T-cell (primary cell): ENCODE measurements at places on chromosomes 6 and 20.
A peak's percentile ranks its signal among the peaks of the same experiment; 100 is the strongest.

- no peak for DNase-seq
- no peaks in the 10 kb centered on the region for H3K36me3 ChIP-seq
- H3K4me3 ChIP-seq, result peak overlapping the region; percentile 71
- peak overlapping the region; percentile 89 for H3K27ac ChIP-seq
Observed at GRCh38 chr6:26271668-26272024, 93.4 kb upstream of the BTN3A2 start.

DNA sequence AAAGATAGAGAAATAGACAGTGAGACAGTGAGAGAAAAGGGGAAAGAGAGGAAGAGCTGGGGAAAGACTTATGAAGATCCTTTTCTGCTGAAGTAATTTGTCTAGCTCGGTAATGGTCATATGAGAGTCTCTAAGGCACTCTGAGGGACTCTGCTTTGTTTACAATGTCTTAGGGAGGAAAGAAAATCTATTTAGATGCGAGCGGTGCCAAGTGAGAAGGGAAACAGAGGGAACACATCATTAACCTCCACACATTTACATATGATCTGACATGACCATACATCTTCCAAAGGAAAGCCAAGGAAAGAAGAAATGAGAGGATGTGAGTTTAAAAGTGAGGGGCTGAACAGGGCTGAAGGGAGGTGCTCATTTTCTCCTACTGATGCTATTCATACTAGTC lies 862.3 kb upstream of the CITED2 start:
- H3K27me3 ChIP-seq, result no peaks in the 10 kb centered on the region
- H3K27ac ChIP-seq, result no peak overlapping the region
- H3K36me3 ChIP-seq, result no peaks in the 10 kb centered on the region
- DNase-seq, result no peak
- H3K4me3 ChIP-seq, result no peak overlapping the region

DNA sequence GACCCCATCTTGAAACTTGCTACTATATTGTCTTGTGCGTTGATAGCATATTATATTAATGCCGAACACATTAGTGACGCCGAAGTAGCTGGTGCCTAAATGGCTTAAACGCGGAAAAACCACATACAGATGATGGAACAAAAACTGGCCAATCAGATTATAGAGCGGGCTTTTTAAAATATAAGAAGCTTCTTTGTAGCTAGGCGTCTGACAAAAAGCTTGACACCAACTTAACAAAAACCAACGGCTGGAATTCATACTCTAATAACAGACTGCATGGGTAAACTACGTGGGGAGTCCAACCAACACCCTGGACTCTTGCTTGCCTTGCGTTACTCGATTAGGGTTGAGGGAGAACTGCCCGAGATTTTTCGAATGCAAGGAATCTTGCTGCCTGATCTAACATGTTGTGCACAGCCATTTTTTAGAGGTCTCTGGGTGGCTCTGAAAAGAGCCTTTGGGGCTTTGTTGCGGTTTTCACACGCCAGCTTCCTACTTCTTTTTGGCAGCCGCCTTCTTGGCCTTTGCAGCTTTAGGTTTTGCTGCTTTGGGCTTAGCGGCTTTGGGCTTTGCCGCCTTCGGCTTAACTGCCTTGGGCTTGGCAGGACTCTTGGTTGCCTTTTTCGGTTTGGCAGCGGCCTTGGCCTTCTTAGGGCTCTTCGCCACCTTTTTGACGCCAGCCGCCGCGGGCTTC lies 45.7 kb downstream of the OR2B2 start:
- peak; percentile 27 for DNase-seq
- H3K27me3 ChIP-seq, result no peaks in the 10 kb centered on the region
- H3K4me1 ChIP-seq, result peaks cover 15% of the 10 kb centered on the region
- no peaks in the 10 kb centered on the region for H3K36me3 ChIP-seq
- H3K4me3 ChIP-seq, result peak overlapping the region; percentile 76
- H3K27ac ChIP-seq, result peak overlapping the region; percentile 78

DNA sequence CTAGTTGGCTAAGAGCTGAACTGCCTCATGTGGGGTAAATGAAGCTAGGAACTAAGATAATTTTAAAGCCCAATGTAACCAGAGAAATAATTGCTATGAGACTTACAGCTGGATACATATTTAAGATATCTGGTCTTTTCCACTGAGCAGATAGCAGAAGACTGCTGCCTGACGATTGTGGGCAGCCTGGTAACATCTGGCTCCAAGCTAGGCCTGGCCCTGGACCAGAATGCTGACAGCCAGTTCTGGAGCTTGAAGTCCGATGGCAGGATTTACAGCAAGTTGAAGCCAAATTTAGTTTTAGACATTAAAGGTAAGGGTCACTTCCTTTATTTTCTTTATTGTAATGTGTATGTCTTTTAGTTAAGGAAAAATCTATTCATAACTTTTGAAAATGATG lies 65.7 kb downstream of the RTN4IP1 start:
- no peak for DNase-seq
- no peaks in the 10 kb centered on the region for H3K4me1 ChIP-seq
- H3K27me3 ChIP-seq, result no peaks in the 10 kb centered on the region
- no peak overlapping the region for H3K27ac ChIP-seq

GRCh38 chr6:101776919-101777350 lies 383.4 kb downstream of the GRIK2 start:
- H3K27ac ChIP-seq, result no peak overlapping the region
- H3K27me3 ChIP-seq, result no peaks in the 10 kb centered on the region
- no peaks in the 10 kb centered on the region for H3K4me1 ChIP-seq
- H3K36me3 ChIP-seq, result no peaks in the 10 kb centered on the region

DNA sequence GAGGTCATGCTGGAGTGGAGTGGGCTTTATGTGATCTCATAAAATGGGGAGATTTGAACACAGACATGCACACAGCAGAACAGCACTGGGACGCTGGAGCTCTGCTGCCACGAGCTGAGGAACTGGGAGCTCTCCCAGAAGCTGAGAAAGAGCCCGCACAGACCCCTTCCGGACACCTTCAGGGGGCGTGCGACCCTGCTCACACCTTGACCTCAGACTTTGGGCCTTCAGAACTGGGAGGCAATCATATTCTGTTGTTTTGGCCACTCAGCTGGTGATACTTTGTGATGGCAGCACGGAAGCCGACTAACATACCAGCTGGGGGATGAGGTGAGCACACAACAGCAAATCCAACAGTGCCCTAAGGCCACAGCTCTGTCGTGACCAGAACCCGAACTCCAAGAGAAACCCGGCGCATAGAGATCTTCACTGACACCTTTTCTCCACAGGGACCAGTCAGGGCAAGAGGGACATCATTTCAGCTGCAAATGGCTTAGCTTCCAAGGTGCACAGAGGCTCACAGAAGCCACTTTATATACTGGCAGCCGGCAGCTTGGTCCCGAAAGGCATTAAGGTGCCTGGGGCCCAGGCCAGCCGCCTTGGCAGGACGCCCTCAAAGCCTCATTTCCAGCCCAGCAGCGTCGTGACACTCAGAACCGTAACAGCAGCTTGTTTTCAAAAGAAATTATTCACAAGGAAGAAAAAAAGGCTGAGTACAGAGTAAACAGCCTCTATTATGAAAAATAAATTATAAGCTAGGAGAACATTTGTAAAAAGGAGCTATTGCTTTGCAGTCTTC lies 89.3 kb downstream of the RNASET2 start:
- H3K4me1 ChIP-seq, result peaks cover 12% of the 10 kb centered on the region
- no peak overlapping the region for H3K27ac ChIP-seq
- no peaks in the 10 kb centered on the region for H3K27me3 ChIP-seq
- H3K36me3 ChIP-seq, result no peaks in the 10 kb centered on the region
- DNase-seq, result no peak

- no peak overlapping the region for H3K4me3 ChIP-seq
- no peak overlapping the region for H3K27ac ChIP-seq
- DNase-seq, result no peak
- H3K4me1 ChIP-seq, result peaks cover 10% of the 10 kb centered on the region
- H3K27me3 ChIP-seq, result peaks cover 2% of the 10 kb centered on the region
Observed at GRCh38 chr6:106446983-106447382, 86.5 kb downstream of the CRYBG1 start.

DNA sequence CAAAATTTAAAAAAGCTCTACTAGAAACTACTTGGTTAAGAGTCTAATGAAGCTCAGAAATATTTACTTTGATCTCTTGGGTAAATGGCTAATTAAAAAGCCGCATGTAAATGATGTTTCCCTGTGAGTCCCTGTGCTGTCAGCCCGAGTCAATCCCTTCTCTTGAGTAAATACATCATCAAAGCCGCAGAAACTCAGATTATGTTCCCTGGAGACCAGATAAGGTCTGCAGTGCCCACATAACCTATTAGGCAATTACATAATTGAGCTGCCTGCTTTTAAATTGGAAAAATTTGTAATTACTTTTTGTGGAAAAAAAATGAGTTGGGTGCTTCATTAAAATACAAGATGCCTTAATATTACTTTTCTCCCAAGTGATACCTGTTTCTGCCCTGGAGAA lies 83.1 kb downstream of the KIZ start:
- no peak overlapping the region for H3K27ac ChIP-seq
- no peak overlapping the region for H3K4me3 ChIP-seq
- no peaks in the 10 kb centered on the region for H3K4me1 ChIP-seq
- peaks cover 2% of the 10 kb centered on the region for H3K36me3 ChIP-seq
- no peak for DNase-seq

DNA sequence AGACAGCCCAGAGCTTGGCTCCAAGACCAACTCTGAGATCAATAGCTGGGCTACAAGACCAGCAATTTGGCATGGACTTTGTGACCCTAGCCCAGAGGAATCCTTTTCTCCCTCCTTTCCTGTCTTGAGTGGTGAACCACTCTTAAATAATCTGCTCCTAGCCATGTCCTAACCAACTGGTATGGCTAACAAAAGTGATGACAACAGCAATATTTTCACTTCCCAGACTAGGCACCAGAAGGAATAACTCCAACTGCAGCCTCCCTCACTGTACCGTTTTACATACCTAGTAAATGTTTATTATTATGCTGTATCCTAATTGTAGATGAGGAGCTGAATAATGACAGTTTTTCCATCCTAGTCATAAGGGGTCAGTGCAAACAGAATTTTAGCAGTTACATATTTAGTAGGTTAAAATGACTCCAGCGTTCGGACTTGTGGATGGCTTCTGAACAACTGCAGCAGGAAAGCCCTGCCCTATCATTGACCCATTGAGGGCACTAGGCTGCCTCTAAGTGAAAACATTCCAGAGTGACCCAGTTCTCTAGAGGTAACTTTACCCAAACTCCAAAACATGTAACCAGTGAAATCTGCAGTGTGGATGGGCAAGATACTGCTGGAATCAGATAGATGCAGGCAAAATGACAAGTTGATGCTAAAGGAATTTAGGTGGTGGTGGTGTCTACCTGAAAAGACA lies 77.1 kb downstream of the SH3BGRL2 start:
- H3K27me3 ChIP-seq, result no peaks in the 10 kb centered on the region
- no peak for DNase-seq
- no peak overlapping the region for H3K4me3 ChIP-seq
- no peaks in the 10 kb centered on the region for H3K4me1 ChIP-seq
- H3K27ac ChIP-seq, result no peak overlapping the region

GRCh38 chr20:38173237-38174156 lies 8.4 kb upstream of the TGM2 start:
- peaks cover 15% of the 10 kb centered on the region for H3K27me3 ChIP-seq
- no peak overlapping the region for H3K27ac ChIP-seq
- H3K4me1 ChIP-seq, result no peaks in the 10 kb centered on the region
- DNase-seq, result no peak

- H3K4me1 ChIP-seq, result peaks cover 9% of the 10 kb centered on the region
- no peak overlapping the region for H3K27ac ChIP-seq
- no peak for DNase-seq
- H3K36me3 ChIP-seq, result no peaks in the 10 kb centered on the region
Observed at GRCh38 chr6:157025437-157025836, 248.3 kb downstream of the ARID1B start.

DNA sequence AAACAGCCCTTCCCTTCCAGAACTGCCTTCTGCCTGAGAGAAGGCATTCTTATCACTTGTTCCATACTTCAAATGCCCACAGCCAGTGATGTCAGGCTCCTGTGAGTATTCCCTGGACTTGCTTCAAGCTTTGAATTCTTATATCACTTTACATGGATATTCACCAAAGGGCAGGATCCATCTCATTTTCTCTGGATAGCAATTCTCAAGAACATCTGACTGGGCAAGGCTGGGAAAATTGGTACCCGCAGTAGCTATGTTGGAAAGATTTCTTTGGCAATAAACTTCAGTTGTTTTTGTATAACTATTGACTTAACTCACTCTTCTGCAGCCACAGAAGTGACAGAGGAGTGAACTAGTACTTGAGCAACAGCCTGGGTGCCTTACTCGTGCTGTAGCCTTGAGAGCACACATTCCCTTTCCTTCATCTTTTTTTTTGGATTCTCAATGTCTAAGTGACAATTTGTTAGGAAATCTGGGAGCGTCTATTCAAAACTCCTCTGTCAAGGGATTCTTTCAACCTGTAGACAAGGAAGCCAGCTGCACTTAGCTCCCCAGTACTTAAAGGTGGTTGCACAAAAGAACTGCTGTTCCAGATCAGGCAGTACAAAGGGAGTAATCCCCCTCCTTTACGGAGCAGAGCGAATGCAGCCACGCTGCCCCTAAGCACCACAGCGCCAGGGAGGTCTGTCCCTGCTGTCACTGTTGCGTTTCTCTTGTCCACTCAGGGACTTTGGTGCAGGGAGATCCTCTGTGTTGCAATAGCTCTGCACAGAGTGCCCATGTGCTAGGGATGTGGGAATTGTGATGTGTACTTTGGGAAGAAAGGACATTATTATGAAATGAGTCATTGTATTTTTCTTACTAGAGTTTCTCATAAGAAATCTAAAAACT lies 69.6 kb downstream of the JAG1 start:
- H3K36me3 ChIP-seq, result no peaks in the 10 kb centered on the region
- no peaks in the 10 kb centered on the region for H3K27me3 ChIP-seq
- no peak overlapping the region for H3K4me3 ChIP-seq
- no peak for DNase-seq
- no peak overlapping the region for H3K27ac ChIP-seq

- H3K4me1 ChIP-seq, result no peaks in the 10 kb centered on the region
- no peak overlapping the region for H3K4me3 ChIP-seq
- no peak overlapping the region for H3K27ac ChIP-seq
- H3K36me3 ChIP-seq, result no peaks in the 10 kb centered on the region
- no peaks in the 10 kb centered on the region for H3K27me3 ChIP-seq
- DNase-seq, result no peak
Observed at GRCh38 chr20:20699144-20699543, 13.3 kb downstream of the RALGAPA2 start.

GRCh38 chr6:40359808-40360207 lies 227.4 kb downstream of the LRFN2 start:
- H3K4me3 ChIP-seq, result no peak overlapping the region
- DNase-seq, result no peak
- H3K4me1 ChIP-seq, result no peaks in the 10 kb centered on the region
- no peaks in the 10 kb centered on the region for H3K36me3 ChIP-seq
- H3K27me3 ChIP-seq, result no peaks in the 10 kb centered on the region

GRCh38 chr6:56073761-56074160 lies 173.6 kb downstream of the COL21A1 start:
- no peak overlapping the region for H3K4me3 ChIP-seq
- no peak overlapping the region for H3K27ac ChIP-seq
- no peaks in the 10 kb centered on the region for H3K36me3 ChIP-seq
- no peaks in the 10 kb centered on the region for H3K27me3 ChIP-seq
- no peak for DNase-seq

DNA sequence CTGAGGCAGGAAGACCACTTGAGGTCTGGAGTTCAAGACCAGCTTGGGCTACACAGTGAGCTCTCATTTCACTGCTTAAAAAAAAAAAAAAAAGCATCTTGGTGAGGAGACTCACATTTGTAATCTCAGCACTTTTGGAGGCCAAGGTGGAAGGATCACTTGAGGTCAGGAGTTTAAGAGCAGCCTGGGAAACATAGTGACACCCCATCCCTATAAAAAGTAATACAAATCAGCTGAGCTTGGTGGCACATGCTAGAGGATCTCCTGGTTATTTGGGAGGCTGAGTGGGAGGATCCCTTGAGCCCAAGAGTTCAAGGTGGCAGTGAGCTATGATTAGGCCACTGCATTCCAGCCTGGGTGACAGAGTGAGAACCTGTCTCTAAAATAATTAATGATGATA lies 29.4 kb upstream of the SYNCRIP start:
- H3K4me3 ChIP-seq, result no peak overlapping the region
- peaks cover 17% of the 10 kb centered on the region for H3K36me3 ChIP-seq
- H3K27me3 ChIP-seq, result no peaks in the 10 kb centered on the region
